Glutamatergic neuron (in vitro differentiated cells): ENCODE measurements at places on chromosomes 7 and 10. TPM values are rescaled to one million over a fixed set of nuclear protein-coding genes. Genes with fewer than 3 reads are reported as not detected.
A peak's percentile ranks its signal among the peaks of the same experiment; 100 is the strongest.

TMEM139 gene
- total RNA-seq = not detected

TMEM225B gene
- total RNA-seq = 0.66 TPM

FBXL13 gene
- 1.1 TPM for total RNA-seq

C7orf57 gene
- not detected for total RNA-seq

DNA sequence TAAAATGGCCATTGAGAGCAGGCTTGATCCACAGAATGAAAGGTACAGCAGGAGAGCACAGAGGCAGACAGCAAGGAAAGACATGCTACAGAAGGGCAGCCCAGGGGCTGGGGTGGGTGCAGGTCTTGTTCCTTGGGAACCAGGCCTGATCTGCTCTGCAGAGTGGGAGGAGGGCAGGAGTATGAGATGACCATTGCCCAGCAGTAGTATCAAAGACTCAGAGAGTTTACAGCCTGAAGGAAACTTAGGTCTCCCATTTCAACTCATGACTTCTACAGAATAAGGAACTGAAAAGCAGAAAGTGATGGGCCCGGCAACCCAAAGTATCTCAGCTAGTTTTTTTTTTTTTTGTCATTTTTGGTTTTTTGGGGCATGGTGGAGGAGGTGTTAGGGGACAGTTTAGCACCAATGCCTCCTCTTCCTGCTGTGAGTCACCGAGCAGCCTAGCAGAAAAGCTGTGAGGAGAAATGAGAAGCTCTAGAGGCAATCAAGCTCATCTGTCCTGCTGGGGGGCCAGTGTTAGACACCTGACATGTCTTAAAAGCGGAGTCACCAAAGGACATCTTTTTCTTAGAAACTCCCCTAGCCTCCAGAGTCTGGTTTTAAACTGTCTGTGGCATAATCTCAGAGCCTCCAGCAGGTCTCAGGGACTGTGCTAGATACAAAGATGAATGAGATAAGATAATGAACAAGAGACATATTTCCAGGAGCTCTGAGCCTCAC is 34.3 kb upstream of the HERPUD2 start:
- no peak for DNase-seq

DNA sequence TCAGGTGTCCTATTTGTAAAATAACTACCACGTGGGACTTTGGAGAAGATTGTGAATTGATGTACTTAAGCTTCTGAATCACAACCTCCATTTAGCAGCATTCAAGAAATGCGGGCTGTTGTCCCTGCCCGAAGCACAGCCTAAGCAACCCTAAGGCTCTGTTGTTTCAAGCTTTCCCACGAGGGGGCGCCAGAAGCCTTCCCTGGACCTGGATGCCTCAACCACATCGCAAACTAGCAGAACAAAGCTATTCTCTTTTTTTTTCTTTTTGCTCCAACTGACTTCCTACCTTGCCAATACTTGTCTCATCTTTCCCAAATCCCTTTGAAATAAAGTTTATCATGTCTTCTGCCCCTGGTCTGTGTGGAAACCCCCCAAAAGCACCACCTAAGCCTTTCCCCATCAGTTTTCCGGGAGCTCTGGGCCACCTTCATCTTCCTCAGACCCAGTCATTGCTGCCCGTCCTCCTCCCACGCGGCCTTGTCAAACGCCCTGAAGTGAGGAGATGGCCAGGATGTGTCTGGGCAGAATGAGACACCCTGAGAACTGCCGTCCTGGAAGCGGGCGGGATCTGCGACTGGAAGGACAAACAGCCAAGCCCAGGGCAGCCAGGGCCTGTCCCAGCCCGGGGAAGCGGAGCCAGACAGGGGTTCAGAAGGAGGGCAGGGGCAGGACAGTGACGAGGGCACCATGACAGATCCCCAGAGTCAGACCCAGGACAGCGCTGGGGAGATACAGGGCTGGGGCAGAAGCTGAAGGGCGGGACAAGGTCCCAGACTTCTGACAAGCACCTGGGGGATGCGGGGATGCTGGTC is 112.7 kb downstream of the SLIT1 start:
- peak; percentile 94 for DNase-seq

DNA sequence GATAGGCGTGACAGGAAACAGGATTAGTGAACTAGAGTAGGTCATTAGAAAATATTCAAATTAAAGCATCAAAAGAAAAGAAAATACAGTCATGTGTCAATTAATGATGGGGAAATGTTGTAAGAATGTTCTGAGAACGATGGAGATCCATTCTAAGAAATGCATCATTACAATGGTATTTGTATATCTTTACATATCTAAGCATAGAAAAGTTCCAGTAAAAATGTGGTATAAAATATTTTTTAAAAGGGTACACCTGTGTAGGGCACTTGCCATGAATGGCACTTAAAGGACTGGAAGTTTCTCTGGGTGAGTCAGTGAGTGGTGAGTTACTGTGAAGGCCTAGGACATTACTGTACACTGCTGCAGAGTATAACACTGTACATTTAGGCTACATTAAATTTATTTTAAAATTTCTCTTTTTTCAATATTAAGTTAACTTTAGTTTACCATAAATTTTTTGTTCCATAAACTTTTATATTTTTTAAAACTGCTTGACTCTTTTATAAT is 282.5 kb downstream of the BMPER start:
- no peak for DNase-seq

DNA sequence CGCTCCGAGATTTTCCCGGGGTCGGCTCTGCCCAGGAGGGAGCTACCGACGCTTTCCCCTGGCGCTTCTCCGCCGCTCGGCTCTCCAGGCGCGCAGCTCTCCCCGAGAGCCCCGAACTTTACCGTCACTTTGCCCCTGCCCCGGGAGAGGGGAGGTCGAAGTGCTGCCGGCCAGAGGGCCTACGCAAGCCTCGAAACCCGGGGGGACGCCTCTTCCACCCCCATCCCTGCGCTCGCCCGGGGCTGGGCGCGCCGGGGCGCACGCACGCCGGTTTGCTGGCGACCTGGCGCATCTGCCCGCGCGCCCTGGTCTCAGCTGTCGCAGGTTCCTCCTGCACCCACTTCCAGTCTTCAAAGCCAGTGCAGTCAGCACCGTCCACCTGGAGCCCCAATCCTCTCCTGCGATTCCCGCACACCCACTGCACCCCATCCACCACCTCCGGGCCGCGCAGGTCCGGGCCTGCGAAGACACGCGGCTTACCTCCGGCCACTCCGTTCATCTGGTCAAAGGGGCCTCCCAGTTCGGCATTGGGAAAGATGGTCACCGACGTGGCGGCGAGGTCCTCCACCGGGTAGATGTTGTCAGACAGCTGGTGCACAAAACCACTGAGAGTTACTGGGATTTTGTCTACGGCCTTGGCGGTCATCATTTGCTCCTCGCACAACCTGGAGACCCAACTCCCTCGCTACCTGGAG is 638 bp downstream of the EGR2 start:
- DNase-seq = peak; percentile 36

DNA sequence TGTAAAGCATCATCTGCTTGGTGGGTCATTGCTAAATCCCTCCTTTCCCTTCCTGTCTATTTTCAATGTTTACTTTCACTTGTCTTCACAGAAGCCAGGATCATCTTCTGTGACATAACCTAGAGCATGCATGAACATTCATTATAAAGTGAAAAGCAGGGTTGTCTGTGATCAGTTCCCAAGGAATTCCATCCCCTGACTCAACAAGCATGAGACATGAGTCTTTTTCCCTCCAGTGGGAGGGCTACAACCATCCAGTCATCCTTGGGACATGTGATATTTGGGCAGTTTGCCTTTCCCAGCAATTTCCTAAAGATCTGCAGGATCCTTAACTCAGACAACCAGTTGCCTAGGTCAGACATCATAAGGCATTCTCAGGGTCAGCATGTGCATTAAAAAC is 166.3 kb upstream of the TMEM196 start:
- DNase-seq = no peak

DNA sequence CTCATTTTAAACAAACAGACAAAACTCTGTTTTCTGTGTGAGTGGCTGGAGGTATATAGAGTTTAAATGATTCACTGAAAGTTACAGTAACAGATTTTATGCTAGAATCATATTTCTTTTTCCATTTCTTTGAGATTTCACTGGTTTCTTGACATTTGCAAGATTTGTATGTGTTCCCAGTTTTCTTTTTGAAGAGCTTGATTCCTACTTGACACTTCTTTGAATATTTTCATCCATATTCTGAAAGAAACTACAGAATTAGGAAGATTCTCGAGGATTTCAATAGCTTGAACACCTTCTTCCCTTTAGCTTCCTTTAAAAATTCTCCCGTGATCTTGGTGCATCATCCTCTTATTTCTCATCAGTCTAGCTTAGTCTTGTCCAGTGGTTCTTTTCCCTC is 93.6 kb downstream of the ZNF277 start:
- DNase-seq = no peak

GRCh38 chr10:22022257-22023032 is 18.9 kb upstream of the DNAJC1 start:
- no peak for DNase-seq

- DNase-seq = no peak
Observed at GRCh38 chr10:125489731-125490130, 193.2 kb downstream of the TEX36 start.

DNA sequence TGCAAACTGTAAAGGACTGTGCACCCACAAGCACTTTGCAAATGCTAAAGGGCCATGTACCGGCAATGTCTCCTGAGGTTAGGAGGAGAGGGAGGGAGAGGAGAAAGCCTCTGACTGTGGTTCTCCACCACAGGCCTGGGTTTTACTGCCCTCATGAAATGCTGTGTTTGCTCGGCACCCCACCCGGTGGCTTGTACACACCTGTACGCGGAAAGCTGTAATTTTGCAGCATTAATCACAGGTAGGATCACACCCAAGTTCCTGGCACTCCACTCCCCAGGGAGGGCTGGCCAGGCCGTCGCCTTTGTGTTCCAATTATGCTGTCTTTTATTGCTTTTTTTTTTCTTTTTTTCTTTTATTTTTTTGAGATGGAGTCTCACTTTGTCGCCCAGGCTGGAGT is 78.5 kb upstream of the MYL10 start:
- no peak for DNase-seq
